ENCODE measurements at places on chromosomes 2 and 18.

DNA sequence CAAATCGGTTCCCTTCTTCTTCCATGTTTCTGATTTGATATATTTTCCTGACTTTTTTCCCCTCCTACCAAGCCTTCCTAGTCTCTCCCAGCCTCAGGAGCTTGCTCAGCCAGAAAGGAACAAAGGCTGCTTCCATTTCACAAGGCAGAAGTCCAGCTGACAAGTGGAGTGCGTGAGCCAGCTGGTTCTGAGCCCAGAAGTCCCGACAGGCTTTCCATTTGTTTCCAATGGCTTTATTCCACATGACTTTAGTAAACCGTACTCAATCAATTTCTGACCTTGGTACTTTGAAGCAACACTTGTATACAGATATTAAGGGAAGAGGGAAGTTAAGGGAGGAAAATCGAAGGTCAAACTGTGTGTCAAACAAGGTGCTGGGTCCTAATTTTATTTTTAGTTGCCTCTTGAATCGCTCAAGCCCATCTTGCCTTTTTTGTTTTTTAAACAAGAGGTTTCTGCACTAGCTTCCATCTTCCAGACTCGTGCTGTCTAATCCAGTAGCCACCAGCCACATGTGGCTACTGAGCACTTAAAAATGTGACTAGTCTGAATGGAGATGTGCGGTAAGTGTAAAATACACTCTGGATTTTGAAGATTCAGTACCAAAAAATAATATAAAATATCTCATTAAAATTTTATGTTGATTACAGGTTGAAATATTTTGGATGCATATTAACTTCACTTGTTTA is 36.2 kb downstream of the WIPF1 start:
- no peak for DNase-seq

GRCh38 chr2:171348056-171348455 is 85.7 kb downstream of the METTL8 start:
- no peak for DNase-seq

DNA sequence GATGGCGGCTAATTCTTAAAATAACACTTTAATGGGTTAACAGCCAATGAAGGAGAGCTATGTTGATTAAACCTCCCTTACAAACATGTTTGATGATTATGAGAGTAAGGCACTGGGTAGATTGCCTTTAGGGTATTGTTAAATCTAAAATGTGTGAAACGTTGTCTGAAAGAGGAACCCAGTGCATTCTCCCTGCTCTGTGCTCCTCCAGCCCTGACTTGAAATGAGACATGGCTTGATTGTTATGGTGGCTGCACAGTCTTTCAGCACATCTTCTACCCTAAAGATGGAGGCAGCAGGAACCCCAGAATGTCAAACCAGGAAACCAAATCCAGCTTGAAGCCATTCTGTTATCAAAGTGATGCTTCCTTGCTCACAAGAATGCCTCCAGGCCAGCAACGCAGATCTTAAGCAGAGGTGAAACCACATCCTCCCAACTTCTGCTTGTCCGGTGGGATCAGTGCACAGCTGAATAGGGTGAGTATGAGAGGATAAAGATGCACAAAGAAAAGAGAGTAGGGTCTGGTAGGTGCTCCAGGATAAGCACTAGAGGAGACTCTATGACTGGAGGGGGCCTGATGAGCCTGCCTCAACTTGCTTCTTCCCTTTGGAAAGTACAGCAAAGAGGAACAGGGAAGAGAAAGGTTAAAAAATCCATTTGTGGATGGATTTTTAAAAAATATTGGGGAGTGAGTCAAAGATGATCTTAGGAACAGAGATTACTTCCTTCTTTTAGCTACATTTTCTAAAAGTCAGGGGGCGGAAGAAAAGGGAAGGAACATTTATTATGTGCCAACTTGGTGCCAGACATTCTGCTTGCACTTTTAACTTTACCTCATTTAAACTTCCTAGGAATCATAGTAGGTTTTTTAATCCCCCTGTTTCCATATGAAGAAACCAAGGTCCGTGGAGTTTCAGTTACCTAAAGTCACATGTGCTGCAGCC is 523.0 kb downstream of the TXNL1 start:
- no peak for DNase-seq

GRCh38 chr2:157836531-157836930 is 39.6 kb downstream of the ACVR1 start:
- DNase-seq: no peak

DNA sequence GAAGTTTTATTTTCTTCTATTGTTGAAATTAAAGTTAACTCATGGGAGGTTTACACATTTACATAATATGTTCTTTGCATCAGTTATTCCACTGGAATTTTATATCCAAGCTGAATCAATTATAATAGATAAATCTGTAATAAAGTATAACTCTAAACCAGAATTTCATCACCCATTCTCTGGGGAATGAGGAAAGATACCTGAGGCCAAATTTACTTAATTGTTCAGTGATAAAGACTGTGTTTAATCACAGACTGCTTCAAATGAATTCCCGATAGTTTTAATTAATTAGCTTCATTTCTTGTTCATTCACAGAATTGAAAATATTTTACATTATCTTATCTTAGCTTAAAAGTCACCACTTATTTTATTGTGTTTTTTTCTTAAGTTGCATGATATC is 562.5 kb downstream of the ERBB4 start:
- no peak for DNase-seq

DNA sequence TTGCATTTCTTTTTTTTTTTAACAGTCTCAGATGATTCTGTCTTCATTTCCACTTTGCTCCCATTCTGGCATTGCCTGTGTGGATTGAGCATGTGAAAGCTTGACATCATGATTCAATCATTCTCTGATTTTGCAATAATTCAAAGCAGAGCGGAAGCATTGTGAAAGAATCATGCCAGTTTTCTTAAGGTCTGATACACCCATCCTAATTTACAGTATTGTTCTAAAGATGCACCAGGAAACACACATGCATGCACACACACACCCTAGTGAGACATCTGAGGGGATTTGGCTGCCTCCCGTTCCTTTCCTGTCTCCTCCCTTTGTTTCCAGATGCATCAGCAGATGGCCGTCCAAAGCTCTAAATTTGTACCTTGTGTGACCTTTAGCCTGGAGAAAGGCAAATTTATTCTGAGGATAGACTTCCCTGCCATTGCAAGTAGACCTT is 97.3 kb downstream of the FMNL2 start:
- peak; percentile 45 for DNase-seq

- DNase-seq: no peak
Observed at GRCh38 chr2:9991829-9992273, 40.4 kb downstream of the GRHL1 start.

DNA sequence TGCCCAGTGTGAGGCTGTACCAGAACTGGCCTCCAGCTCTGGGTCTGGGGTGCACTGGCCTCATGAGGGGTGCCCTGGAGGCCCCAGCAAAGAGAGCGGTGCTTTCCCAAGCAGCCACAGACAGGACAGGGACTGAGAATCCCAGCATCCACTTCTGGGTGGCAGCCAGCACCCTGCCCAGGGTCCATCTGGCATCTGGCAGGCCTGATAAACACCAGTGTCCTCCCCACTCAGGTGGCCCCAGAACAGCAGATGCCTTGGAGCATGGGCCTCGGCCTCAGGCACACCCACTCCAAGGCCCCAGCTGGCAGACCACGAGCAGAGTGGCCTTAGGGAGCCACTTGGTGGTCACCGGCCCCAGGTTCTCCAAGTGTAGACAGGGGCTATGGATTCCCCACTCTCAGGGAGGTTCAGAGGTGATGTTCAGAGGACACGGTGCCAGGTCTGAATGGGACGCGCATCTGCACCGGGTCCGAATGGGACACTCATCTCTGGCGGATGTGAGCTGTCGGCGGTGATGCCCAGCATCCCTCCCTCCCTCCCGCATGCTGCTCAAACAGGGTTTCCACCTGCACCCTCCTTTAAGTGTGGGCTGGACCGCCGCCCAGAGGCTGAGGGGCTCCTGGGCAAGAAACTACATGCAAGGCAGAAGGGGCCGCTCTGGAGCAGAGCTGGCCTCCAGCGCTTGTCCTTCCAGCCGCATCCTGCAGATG is 82.2 kb upstream of the GPC1 start:
- DNase-seq: no peak

DNA sequence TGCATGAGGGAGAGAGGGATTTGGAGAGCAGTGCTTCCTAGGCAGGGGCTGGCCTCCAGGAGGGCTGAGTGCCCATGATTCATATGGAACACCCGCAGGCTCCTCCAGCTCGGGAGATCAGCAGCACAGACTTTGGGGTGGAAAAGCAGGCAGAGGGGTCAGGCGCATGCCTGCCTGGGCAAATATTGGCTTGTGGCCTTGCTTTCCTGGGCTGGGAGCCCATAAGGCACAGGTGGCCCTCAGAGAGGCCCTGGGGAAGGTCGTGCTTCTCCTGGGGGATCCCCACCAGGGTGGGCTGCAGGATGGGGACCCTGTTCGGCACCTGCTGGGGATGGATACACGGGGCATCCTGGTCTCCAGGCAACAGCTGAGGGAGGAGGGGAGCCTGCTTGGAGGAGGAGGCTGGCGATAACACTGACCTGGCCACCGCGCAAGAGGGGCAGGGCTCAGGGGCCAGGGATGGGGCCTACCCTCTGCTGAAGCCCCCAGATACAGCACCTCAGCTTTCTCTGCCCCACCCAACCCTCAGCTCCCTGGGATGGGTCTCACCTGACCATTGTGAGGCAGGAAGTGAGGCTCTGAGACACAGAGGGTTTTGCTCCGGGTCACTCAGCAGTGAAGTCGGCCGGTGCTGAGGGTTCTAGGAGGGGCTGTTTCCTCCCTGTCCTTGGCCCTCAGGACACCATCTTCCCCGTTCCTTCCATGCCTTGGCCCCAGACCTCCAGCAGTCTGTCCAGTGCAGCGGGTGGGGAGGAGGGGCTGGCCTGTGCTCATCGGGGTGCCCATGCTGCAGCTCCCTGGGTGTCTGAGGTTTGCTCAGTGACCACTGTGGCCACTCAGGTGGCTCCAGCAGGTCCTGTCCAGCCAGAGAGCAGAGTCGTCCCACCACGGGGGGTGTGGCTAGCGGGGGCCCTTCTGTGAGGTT is 12.0 kb downstream of the AQP12A start:
- no peak for DNase-seq

- no peak for DNase-seq
Observed at GRCh38 chr2:223032187-223033142, 19.5 kb upstream of the KCNE4 start.

- DNase-seq: no peak
Observed at GRCh38 chr2:224155896-224156295, 116.8 kb upstream of the SERPINE2 start.

GRCh38 chr2:12124790-12125189 is 378.4 kb downstream of the LPIN1 start:
- no peak for DNase-seq

DNA sequence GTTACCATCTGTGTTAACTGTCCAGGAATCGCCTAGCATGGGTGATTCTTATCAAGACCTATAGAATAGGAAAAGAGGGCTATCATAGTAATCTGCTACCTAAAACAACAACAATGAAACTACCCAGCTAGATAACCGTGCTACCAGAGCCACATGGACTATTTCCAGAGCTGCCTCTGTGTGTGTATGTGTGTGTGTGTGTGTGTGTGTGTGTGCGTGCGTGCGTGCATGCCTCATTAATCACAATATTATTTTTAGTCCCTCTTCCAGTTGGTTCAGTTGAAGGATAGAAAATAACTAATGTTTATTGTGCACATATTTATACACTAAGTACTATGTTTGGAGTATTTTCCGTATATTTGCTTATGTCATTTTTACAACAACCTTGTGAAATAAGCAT is 201.1 kb downstream of the SP3 start:
- no peak for DNase-seq

GRCh38 chr2:67561457-67561965 is 164.4 kb downstream of the ETAA1 start:
- no peak for DNase-seq

GRCh38 chr2:85853499-85854165 is 35.2 kb downstream of the ST3GAL5 start:
- DNase-seq: no peak

GRCh38 chr18:1875219-1875618 is 696.1 kb downstream of the METTL4 start:
- DNase-seq: no peak

DNA sequence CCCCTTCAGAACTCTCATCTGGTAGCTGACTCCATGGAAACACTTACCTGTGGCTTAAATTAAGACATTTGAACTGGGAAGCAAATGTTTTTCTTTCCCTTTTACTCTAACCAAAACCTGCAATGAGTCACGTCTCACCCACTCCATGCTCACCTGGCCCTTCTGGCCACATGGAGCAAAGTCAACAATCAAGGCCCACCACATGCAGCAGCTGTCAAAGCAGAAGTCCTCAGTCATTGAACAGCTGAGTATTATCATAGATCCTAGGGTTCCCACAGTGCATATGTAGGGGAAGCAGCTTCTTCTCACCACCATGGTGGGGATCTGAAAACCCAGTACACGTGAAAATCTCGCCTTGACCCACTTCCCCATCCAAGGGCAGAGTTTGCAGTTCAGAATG is 12.3 kb upstream of the MEP1B start:
- DNase-seq: no peak

DNA sequence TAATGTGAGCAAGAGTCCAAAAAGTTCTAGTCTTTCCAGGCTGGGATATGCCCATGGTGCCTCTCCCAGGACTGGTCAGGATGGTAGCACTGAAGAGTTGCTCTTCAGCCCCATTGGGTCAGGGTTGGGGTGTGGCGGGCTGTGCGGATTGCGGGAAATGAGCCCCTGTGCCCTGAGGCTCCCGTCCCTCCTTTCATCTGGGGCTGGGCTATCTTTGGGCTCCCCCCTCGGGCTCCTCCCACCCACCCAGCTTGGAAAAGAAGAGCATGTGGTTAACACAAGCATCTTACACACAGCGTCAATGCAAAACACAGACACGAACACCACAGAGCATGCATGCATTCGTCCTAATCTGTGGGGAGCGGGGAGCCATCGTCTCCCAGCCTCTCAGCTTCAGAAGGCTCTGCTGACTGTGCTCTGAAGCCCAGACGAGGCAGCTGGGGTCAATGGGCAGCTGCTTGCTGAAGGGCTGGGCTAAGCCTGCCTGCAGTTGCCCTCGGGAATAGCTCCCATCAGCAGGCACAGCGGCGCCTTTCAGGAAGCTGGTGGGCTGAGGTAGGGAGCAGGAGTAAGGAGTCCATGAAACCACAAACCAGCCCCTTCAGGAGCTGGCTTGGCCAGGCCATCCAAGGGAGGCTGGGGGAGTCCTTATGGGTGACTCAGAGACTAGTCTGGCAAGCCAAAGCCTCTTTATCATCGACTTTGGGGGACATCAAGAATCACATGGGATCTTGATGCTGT is 112.9 kb downstream of the CLIP4 start:
- no peak for DNase-seq

- no peak for DNase-seq
Observed at GRCh38 chr2:235049069-235049468, 97.3 kb downstream of the SH3BP4 start.

GRCh38 chr2:212078103-212078502 is 460.5 kb downstream of the ERBB4 start:
- DNase-seq: peak; percentile 5

- DNase-seq: no peak
Observed at GRCh38 chr2:18455236-18455862, 105.1 kb downstream of the RDH14 start.

DNA sequence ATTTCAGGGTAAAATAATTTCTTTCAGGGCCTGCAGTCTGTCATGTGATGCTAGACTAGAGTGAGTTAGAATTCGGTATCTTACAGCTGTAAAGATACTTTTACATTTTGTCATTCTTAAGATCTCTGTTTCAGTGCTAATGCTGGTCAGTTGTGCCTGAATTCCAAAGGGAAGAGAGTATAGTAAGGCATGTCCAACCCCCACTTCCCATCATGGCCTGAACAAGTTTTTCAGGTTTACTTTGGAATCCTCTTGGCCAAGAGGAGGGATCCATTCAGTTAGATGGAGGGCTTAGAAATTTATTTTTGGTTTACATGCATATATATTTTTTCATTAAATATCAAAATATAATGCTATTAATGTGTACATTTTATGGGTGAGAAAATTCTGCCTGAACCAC is 596.6 kb downstream of the XIRP2 start:
- DNase-seq: no peak

- DNase-seq: no peak
Observed at GRCh38 chr18:36580266-36580665, 248.5 kb downstream of the TPGS2 start.
